ENCODE measurements at places on chromosomes 11 and 22. TPM values are rescaled to one million over a fixed set of nuclear protein-coding genes. Genes with fewer than 3 reads are reported as not detected.

DEFB131B gene
- total RNA-seq = not detected

ARHGAP8 gene
- 0.18 TPM for total RNA-seq

APOBEC3G gene
- 6.7 TPM for total RNA-seq

CALCA gene
- not detected for total RNA-seq

CLMP gene
- total RNA-seq = 56.1 TPM

TNNI2 gene
- total RNA-seq = not detected

MISFA gene
- 1.1 TPM for total RNA-seq

LRRC56 gene
- 0.28 TPM for total RNA-seq

CYP2D6 gene
- total RNA-seq = under 0.01 TPM

SMC1B gene
- not detected for total RNA-seq

C11orf91 gene
- not detected for total RNA-seq

NEFH gene
- 1.7 TPM for total RNA-seq

OR5A1 gene
- not detected for total RNA-seq

RGL4 gene
- total RNA-seq = not detected

OR51I1 gene
- not detected for total RNA-seq

CRYBB2 gene
- total RNA-seq = not detected

PPFIBP2 gene
- 9.4 TPM for total RNA-seq

YPEL4 gene
- total RNA-seq = under 0.01 TPM

TMPRSS13 gene
- not detected for total RNA-seq

TMPRSS6 gene
- not detected for total RNA-seq

NUP98 gene
- total RNA-seq = 145 TPM

KCNC1 gene
- total RNA-seq = not detected

LDLRAD3 gene
- total RNA-seq = 2.7 TPM

PRR33 gene
- total RNA-seq = not detected

TMEM121B gene
- total RNA-seq = under 0.01 TPM

MTCH2 gene
- 207 TPM for total RNA-seq

CCDC87 gene
- 0.18 TPM for total RNA-seq

CTSD gene
- total RNA-seq = 39.8 TPM

OR4A5 gene
- total RNA-seq = not detected

NRXN2 gene
- total RNA-seq = 0.18 TPM

FOLR2 gene
- not detected for total RNA-seq

CELSR1 gene
- 0.56 TPM for total RNA-seq

PIM3 gene
- 10.3 TPM for total RNA-seq

DERL3 gene
- 0.18 TPM for total RNA-seq

VPREB1 gene
- total RNA-seq = not detected

ASCC2 gene
- total RNA-seq = 38.6 TPM

AKIP1 gene
- 27.8 TPM for total RNA-seq

RFPL3 gene
- total RNA-seq = not detected

SYCE3 gene
- total RNA-seq = not detected

OR52I1 gene
- not detected for total RNA-seq

GRIK4 gene
- total RNA-seq = 0.18 TPM

SERHL2 gene
- total RNA-seq = 3.9 TPM

OR6T1 gene
- total RNA-seq = not detected

SOX10 gene
- not detected for total RNA-seq

CLTCL1 gene
- total RNA-seq = 8.1 TPM

SEC14L6 gene
- total RNA-seq = not detected

KCNJ1 gene
- not detected for total RNA-seq

PTPRCAP gene
- not detected for total RNA-seq

RHOD gene
- 5.3 TPM for total RNA-seq

CLDN25 gene
- not detected for total RNA-seq

MTFP1 gene
- 7.3 TPM for total RNA-seq

SDHD gene
- total RNA-seq = 83.2 TPM

APOL4 gene
- not detected for total RNA-seq

JAML gene
- not detected for total RNA-seq

MMP3 gene
- 0.28 TPM for total RNA-seq
